ENCODE measurements at places on chromosomes 6 and 20.

DNA sequence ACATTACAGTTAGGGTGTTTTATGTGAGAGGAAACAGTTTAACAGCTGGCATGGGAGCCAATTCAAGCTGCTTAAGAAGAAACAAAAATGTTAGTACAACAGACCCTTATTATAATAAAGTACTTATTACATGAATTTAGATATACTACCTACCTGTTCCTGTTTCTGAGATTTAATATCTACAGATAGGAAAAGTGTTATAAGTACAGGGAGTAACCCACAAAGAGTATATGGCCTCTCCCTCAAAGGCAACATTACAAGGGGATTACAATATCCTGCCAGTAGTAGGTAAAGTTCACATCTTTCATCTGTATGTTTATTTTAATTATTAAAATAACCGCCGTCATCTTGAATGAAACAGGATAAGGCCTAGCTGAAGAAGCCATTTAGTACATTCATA is 1.8 kb upstream of the ME1 start:
- no peak for DNase-seq

DNA sequence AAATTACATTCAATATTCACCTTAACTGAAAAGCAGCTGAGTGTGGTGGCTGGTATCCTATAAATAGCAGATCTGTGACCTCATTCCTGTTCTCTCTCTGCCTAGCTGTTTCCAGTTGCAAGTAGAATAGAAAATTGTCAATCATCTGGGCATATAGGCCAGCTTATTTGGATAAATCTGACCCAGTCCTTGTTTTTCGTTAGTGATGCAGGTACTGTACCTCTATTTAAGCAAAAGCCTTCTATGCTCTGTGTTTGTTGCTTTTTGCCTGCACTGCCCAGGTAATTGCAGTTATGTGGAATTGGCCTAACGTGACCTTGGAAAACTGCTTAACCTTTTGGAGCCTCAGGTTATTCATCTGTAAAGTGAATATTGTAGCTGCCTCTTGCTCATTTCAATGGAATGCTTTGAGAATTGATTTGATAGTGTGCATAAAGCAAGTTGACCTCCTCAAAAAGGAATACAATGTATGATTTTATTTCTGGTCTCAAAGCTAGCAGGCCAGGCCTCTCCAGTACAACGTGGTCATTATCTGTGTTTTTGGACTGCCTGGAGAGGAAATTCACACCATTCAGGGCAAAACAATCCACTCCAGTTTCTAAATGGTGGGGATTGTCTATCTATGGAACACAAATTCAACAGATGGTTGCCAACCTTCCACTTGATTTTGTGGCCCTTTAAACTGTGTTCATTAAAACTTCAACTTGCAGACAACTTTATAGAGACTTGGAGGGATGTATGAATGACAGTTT is 508.7 kb upstream of the CITED2 start:
- DNase-seq = no peak

DNA sequence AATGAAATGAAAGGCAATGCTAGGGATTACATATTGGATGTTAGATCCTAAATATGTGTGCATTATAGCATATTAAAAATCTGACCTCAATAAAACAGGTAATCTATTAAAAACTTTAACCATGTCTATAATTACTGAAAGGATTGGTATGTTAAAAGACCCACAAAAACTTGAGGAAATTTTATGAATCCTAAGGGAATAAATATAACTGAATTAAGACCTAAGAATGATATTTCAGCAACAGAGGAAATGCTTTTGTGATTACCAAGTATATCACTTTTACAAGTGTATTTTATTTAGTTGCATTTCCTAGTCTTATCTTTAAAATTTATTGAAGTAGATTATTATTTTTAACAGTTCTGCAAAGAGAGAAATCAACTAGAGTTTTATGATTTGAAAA is 571.5 kb downstream of the HDGFL1 start:
- no peak for DNase-seq

DNA sequence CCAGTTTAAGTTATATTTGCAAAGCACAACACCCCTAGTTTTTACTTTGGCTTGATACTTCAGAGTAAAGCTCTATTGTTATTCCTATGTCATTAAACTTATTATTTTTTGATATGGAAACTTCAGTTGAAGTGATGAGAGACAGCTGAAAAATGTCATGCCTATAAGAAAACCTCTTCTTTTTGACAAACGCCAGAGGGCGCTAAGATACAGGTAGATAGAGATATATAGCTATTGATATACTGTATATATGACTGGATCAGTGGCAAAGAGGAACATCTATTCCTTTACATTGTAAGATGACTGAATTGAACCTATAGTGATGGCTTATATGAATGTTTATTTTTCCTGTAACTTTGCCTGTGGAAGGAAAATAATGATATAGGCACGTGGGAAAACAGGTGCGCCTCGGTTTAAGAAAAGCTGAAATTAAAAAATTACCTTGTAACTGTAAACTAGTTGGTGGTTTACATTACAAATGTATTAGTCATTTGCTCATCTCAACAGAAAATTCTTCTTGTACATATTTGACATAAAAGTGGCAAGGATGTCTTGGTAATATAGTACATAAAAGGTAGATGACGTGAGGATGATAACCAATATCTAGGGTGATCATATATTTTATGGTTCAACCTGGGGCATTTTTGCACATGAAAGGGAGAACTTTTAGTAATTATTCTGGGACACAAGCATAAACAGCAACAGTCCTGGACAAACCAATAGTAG is 74.1 kb downstream of the LAMA4 start:
- DNase-seq = peak; percentile 72

DNA sequence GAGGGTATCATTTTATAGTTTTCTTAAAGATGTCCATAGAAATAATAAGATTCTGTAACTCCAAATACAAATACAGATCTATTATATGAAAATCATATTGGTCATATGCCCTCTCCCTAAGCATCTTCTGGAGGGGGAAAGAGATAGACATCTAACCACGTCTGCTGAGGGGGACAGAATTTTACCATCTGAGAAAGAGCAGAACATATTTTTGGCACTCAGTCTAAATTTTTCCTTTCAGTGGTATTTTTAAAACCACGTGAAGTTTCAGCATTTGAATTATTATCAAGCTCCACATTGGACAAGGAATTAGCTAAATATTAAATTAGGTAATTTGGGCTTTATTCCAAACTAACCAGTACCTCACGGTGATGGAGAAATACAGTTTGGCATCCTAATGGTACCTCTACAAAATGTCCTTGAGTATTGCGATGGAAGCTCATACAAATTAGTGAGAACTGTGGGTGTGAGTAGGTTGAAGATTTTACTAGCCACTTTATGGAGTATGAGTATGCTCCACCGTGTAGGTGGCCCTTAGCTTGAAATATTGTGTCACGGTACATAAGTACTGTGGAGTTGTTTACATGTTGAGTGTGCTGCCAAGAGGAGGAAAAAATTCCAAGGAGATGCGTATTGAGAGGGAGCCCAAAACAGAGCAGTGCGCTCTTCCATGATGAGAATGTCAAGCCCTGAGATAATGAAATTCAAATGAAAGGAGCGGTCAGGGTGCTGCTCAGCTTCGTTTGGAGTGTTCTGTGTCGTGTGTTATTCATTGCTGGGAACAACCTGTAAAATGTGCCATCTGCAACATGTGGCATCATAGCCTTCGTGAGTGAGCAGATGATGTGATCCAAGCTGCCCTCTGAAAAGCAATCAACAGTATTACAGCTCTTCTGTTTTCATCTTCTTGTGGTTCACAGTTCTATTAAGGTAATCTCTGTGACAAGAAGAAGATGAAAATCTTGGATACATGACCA is 48.4 kb upstream of the PHACTR2 start:
- no peak for DNase-seq

- DNase-seq = no peak
Observed at GRCh38 chr6:32980488-32981038, 12.2 kb downstream of the BRD2 start.

GRCh38 chr6:19289457-19289856 is 547.7 kb upstream of the ID4 start:
- no peak for DNase-seq

DNA sequence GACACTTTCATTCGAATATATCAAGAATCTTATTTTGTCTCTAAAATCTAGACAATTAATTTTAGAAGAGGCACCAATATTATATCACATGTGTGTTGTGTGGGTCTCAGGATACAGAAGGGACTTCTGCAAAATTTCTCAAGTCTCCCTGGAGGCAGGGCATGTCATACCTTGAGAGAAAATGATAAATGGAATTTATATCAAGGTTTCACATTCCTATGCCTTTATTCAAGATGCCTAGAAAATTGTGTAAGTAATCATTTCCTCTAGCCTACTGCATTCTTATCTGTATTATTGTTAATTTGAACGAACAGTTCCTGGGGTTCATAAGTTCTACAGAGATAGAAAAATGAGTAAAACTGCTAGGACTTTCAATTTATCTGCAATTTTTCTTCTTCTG is 1247.9 kb downstream of the GRIK2 start:
- no peak for DNase-seq

DNA sequence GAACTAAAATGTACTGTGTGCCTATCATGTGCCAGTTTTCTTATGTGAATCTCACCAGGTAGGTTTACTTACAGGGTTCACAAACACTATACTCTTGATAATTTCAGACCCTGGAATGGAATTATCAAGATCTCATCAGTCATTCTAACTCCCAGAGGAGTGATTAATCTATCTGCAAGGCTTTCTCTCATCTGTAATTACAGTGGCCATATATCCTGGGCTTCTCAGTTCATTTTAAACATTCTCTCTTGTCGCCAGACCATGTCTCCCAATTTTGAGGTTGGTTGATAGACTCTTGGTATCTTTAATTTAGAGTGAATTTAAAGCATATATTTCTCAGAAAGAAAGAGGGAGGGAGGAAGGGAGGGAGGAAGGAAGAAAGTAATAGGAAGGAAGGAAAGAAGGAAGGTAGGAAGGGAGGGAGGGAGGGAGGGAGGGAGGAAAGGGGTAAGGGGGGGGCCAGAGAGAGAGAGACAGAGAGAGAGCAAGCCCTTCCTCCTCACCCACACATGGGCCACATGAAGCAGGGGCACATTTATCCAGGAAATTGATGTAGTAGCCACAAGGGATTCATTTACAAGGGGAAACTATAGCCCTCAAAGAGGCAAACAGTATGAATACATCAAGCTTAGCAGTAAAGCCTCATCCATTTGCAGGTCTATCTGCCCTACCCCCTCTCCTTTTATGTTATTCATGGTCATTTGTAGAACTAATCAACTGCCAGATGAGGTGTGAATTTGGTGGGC is 25.8 kb upstream of the NRSN1 start:
- DNase-seq = no peak

GRCh38 chr6:43267619-43268354 is 24.5 kb downstream of the TTBK1 start:
- peak; percentile 88 for DNase-seq

DNA sequence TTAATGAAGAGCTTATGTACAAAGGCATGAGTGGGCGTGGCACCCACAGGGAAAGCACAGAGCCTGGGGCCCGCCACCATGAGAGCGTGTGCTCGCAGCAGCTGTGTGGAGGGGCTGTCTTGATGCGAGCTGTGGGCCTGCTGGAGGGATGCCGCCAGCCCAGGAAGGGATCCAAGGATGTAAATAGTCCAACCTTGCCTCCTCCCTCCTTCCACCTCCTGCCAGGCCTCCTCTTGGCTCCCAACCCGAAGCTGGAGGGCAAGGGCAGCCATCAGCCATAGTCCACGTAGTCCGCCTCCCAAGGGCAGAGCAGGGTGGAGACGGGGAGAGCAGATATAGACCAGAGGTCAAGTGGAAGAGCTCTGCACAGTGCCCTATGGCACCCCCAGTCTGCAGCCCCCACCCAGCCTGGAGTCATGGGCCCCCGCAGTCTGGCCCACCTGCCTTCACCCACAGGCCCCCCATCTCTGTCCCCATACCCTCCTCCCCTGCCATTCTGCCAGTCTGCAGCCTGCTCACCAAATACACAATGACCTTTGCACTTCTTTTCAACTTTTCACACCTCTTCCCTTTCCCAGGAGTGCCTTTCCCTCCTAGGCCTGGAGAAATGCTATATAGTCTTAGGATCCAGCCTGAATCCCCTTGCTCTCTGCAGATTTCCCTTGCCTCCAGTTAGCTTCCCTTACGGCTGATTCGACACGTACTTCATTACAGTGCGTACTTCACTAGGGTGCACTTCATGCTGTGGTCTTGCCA is 77.1 kb downstream of the SHLD1 start:
- DNase-seq = no peak

- DNase-seq = no peak
Observed at GRCh38 chr6:55666606-55667225, 87.7 kb upstream of the HMGCLL1 start.
